H54 (cell line): ENCODE measurements at places on chromosomes 2 and 18.

DNA sequence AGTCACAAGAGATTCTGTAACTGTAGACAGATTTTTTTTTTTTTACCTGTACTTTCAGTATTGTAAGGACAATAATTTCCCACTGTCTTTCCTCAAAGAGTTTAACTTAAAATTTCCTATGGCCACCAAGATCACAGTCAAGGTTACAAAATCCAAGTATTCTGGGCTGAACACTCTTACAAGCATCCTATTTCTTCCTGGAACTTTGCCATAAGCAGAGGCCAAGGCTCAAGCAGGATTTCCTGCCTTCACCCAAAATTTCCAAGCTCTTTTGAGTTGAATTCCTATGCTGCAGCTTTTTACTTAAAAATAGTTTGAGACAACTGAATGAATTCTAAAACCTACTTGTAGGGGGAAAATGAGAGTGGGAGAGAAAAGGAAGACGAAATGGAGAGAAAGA lies 299.4 kb downstream of the ZNF516 start:
- no peak for DNase-seq

DNA sequence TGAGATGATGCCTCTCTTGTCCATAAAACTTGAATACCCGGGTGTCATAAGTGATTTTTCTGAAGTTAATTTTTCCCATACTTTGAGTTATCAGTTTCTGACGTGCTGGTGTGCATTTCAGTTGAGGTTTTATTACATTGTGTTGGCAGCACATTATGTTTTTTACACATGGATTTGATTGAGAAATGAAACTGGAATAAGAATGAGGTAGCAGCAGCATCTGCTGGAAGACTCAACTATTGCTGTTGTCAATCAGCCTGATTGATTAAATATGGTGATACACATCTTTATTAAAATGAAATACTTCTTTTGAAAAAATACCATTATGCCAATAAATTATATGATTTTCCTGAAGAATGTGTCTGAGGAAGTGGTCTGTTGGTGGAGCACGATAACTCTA lies 60.5 kb downstream of the INSIG2 start:
- DNase-seq = no peak

GRCh38 chr18:11826836-11827235 lies 24.4 kb upstream of the CHMP1B start:
- DNase-seq = no peak

DNA sequence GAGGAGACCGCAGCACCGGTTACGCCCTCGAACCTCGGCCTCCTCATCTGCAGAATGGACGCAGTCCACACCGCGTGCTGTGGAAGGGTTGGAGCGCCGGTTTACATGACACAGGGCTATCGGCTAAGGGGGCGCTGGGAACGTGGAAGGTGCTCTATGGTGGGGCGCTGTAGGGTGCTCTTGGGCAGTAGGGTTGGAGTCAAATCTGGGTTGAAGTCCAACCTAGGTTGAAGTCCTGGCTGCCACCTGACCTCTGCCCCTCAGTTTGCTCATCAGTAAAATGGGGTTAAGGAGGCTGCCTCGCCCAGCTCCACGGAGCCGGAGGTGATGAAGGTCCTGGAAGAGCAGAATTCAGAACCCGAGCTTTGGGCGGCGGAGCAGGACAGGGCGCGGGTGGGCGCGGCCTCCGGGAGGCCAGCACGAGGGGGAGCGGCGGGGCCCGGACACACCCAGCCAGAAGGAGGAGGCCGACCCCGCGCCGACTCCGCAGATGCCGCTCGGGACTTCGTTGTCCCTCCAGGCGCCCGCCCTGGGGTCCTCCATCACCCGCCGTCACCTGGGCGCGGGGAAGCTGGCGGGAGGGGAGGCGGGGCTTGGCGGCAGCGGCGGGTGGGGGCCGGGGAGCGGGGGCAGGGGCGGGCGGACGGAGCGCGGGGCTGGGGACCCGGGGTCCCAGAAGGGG lies 558 bp upstream of the GAREM2 start:
- DNase-seq = no peak
